SJSA1 (cell line): ENCODE measurements at places on chromosomes 3 and 15. TPM values are rescaled to one million over a fixed set of nuclear protein-coding genes. Genes with fewer than 3 reads are reported as not detected.

Gene GPR27
- total RNA-seq = not detected in 2 replicates

Gene FSIP1
- 0.79 and 3.9 TPM in 2 replicates for total RNA-seq

Gene PCSK6
- total RNA-seq = 0.44 and 1.7 TPM in 2 replicates

Gene CAV3
- total RNA-seq = not detected in 2 replicates

DNA sequence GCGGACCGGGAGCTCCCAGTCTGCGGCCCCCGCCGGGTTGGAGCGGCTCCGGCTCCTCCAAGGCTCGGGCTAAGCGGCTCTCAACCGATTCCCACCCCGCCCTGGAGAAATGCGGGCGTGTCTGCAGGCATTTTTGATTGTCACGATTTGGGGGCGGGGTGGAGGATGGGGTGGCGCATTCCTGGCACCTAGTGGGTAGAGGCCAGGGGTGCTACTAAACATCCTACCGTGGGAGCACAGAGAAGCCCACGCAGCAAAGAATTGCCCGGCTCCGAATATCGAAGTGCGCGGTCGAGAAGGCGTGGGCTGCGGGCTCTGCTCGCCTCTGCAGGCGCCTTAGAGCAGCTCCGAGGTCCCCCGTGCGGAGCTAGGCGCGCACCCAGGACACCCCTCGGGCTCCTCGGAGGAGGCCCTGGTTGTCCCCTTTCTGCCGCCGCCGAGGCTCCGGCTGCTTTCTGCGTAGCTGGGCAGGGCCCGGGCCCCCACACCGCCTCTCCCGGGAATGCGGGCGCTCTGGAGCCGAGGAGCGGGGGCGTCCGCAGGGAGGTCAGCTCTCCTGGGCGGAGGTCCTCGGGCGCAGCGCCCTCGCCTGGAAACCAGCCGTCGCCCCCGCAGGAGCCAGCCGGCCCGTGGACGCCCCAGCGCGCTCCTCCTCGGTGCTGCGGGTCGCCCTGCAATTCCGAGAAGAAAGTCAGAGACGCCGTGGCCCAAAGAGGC, 16.5 kb upstream of the LAMP3 start:
- peak; percentile 52 for DNase-seq

DNA sequence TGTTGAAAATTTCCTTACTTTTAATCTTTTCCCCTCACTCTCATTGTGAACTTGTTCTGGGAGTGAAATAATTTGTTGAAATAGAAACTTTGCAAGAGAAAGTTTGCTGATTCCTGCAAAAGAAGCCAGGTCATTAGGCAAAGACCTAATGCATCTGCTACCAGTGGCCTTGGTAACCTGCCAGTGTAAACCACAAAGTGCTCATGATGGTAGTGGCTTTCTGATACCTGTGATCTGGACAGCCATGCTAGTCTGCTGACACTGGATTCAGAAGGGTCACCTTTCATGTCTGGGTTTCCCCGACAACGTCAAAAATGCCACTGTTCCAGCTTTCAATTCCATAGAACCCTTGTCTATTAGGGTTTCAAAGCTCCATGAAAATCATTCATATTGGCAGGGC, 123.7 kb upstream of the MCTP2 start:
- DNase-seq = no peak

- no peak for DNase-seq
Measured at GRCh38 chr3:97815149-97815917, 6.5 kb upstream of the CRYBG3 start.

- no peak for DNase-seq
Measured at GRCh38 chr3:124084022-124084881, 92.3 kb upstream of the ROPN1 start.

- no peak for DNase-seq
Measured at GRCh38 chr15:45251888-45252287, at the start of gene SLC28A2. Gene SLC28A2 (plus strand): TSS chr15:45252234. CDS start chr15:45253216, 982 bp downstream.

DNA sequence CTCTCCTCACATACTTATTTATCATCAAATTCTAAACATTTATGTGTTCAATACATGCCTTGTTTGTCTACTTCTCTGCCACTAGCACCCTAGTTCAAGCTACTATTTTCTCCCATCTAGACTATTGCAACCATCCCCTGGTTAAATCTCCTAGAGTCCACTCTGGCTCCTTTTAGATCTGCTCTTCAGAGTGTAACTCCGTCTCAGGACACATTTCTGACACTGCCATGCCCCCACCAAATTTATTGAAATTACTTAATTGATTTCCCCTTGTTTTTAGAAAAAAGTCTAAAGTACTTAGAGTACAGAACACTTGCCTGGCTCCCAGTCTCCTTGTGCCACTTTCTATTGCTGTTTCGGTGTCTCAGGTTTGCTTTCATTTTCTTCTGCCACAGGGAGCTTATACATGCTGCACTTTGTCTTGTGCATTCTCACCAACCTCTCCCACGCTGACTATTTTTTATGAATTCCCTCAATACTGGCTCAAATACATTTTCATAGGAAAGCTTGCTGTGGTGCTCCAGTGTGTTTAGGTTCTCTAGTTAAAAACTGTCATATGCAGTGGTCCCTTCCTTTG, 792.3 kb downstream of the DIPK2A start:
- no peak for DNase-seq

DNA sequence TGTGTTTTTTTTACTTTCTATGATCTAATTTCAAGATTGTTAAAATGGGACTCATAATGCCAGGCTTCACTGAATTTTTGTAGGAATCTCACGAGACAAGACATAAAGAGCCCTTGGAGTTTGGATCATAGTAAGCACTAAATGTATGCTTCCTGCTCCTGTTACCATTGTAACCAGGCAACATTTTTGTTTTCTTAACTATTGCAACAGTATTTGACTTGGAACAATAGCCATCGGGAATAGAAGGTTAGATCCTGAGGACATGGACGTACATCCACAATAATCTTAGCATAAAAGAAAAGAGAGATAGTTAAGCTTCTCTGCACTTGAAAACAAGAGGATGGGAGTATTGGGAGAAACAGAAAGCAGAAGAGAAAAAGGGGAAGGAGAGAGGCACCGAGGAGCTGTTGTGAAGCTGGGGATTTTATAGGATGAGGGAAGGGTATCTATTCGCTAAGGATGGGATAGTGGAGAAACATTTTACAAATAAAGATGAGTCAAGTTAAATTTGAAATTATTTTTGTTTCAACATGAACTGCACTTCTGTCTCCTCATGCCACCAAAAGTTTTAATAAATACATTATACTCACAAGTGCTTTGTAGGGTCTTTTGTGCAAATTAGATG, 131.4 kb downstream of the TMCO5A start:
- no peak for DNase-seq

DNA sequence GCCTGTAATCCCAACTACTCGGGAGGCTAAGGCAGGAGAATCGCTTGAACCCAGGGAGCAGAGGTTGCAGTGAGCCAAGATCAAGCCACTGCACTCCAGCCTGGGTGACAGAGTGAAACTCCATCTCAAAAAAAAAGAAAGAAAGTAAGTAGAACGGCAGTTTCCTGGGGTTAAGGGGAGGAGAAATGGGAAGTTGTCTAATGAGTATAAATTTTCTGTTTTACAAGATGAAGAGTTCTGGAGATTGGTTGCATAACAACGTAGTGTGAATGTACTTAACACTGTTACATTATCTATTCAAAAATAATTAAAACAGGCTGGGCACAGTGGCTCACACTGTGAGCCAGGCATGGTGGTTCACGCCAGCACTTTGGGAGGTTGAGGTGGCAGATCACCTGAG, 45.4 kb downstream of the GRK7 start:
- no peak for DNase-seq
